ENCODE measurements at places on chromosomes 13 and 19. TPM values are rescaled to one million over a fixed set of nuclear protein-coding genes. Genes with fewer than 3 reads are reported as not detected.

ZNF570 gene
- total RNA-seq = 4.8 TPM

PRRG2 gene
- 7.6 TPM for total RNA-seq

MTMR6 gene
- 22.5 TPM for total RNA-seq

PSPN gene
- 1.9 TPM for total RNA-seq

FLT1 gene
- total RNA-seq = 30.3 TPM

HSH2D gene
- total RNA-seq = 8.5 TPM

ADAMTS10 gene
- total RNA-seq = 23.9 TPM

FPR3 gene
- total RNA-seq = 28.6 TPM

LAMP1 gene
- 374 TPM for total RNA-seq

NCAN gene
- not detected for total RNA-seq

ZNF468 gene
- 20.9 TPM for total RNA-seq

SACS gene
- total RNA-seq = 11.5 TPM

DNA sequence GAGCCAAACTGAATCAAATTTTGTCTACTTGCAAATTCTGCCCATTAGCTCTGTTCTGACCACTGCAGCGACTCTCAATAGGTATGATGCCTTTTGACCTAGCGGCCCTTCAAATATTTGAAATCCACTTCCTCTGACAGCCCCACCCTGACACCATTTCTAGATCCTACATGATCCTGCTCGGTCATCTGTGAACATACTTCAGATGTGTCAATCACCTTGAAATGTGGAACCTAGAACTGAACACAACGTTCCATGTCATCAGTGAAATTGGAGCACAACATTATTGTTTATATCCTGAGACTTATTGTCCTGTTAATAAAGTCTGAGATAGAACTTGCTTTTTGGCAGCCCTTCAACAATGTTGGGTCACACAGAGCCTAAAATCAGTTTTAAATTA lies 98.2 kb downstream of the UBL3 start:
- DNase-seq = no peak
- H3K4me1 ChIP-seq = no peaks in the 10 kb centered on the region
- H3K27ac ChIP-seq = no peak overlapping the region
- no peaks in the 10 kb centered on the region for H3K36me3 ChIP-seq

GRCh38 chr13:111385183-111385857 lies 64.9 kb downstream of the TEX29 start:
- H3K36me3 ChIP-seq = no peaks in the 10 kb centered on the region
- H3K27me3 ChIP-seq = no peaks in the 10 kb centered on the region
- H3K4me3 ChIP-seq = no peak overlapping the region

- no peaks in the 10 kb centered on the region for H3K36me3 ChIP-seq
- no peaks in the 10 kb centered on the region for H3K4me1 ChIP-seq
- H3K27ac ChIP-seq = no peak overlapping the region
- no peaks in the 10 kb centered on the region for H3K27me3 ChIP-seq
These were observed 245.6 kb downstream of the KLF5 start for GRCh38 chr13:73304442-73304841.

DNA sequence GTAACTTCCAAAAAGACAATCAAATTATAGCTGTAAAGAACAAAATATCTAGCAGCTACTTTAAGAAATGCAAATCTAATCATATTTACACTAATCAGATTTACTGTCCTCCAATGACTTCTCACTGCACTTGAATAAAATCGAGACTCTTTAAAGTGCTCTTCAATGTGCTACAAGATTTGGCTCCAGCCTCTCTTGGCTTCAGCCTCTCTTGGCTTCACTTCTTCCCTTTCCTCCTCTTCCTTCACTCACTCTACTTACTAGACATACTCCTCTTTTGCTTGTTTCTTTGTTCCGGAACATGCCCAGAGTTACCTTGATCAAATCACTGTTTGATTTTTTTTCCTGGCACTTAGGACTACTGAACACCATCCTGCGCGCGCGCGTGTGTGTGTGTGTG lies 495.4 kb downstream of the LMO7 start:
- DNase-seq = no peak
- no peaks in the 10 kb centered on the region for H3K36me3 ChIP-seq
- H3K4me1 ChIP-seq = no peaks in the 10 kb centered on the region
- H3K27ac ChIP-seq = no peak overlapping the region
- no peaks in the 10 kb centered on the region for H3K27me3 ChIP-seq

DNA sequence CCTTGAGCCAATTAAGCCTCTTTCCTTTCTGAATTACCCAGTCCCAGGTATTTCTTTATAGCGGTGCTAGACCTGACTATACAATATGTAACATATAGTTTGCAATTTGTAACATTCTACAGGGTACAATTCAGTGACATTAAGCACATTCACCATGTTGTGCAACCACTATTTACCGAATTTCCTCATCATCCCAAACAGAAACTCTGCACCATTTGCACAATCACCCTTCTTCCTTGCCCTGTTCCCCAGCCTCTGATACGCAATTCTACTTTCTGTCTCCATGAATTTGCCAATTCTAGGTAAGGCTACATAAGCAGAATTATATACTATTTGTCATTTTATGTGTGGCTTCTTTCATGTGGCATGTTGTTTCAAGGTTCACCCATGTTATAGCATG lies 13.7 kb upstream of the SIGLEC10 start:
- H3K36me3 ChIP-seq = no peaks in the 10 kb centered on the region
- no peak overlapping the region for H3K4me3 ChIP-seq
- no peaks in the 10 kb centered on the region for H3K4me1 ChIP-seq
- H3K27me3 ChIP-seq = peaks cover 18% of the 10 kb centered on the region
- peak overlapping the region; percentile 88 for H3K27ac ChIP-seq
- DNase-seq = no peak

DNA sequence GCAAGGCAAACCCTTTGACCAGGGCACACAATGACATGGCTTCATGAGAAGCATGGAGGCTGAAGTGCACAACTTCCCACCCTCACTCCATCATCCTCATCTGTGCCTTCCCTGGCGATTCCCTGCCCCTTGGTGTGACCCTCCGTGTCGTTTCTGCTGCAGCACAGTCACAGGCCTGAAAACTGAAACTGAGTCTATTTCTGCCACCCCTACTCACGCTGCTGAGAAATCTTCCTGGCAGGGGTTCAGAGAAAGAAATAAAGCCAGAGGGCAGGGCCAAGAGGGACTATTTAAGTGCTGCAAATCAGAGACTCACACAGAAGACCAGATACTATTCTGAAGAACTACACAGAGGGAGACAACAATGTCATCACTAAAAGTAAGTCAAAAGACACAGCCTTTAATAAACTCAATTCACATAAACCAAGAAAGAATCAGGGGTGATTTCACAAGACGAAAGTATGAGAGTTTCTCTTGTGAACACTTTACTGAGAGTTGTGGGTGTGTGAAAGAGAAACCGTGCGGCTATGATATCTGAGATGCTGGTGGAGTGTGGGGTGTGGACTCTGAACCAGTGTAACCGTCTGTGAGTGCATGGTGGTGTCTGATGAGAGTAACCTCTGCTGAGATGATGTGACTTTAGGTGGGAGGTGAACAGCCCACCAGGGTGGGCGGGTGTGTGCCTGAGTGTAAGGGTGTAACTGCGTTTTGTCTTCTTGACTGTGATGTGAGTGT lies 23.5 kb downstream of the LGALS16 start:
- H3K4me1 ChIP-seq = no peaks in the 10 kb centered on the region
- peak overlapping the region; percentile 65 for H3K27ac ChIP-seq
- DNase-seq = no peak
- no peaks in the 10 kb centered on the region for H3K27me3 ChIP-seq
- no peaks in the 10 kb centered on the region for H3K36me3 ChIP-seq

- no peaks in the 10 kb centered on the region for H3K27me3 ChIP-seq
- no peak for DNase-seq
- peaks cover 9% of the 10 kb centered on the region for H3K4me1 ChIP-seq
- peaks cover 28% of the 10 kb centered on the region for H3K36me3 ChIP-seq
These were observed at the start of gene MAP4K1 for GRCh38 chr19:38617764-38618589. TSS of gene MAP4K1 (minus strand) at chr19:38617953. CDS start at chr19:38617895, 58 bp downstream.

DNA sequence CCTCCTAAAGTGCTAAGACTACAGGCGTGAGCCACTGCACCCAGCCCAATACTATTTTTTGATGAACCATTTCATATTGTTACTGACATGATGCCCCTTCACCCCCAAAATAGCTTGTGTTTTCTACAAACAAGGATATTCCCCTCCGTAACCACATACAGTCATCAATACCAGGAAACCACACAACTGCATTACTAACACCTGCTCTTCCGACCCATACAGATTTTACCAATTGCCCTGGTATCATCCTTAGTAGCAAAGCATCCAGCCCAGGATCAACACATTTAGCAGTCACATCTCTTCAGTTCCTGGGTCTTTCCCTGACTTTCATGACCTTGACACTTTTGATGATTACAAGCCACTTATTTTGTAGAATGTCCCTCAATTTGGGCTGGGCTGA lies 33.6 kb downstream of the KCTD15 start:
- no peak overlapping the region for H3K27ac ChIP-seq
- H3K4me1 ChIP-seq = no peaks in the 10 kb centered on the region
- no peak for DNase-seq
- H3K36me3 ChIP-seq = no peaks in the 10 kb centered on the region
- H3K4me3 ChIP-seq = no peak overlapping the region

GRCh38 chr13:25489238-25489637 lies 117.5 kb downstream of the ATP8A2 start:
- H3K27ac ChIP-seq = no peak overlapping the region
- no peak for DNase-seq
- H3K36me3 ChIP-seq = no peaks in the 10 kb centered on the region
- no peaks in the 10 kb centered on the region for H3K4me1 ChIP-seq
- H3K4me3 ChIP-seq = no peak overlapping the region

- no peaks in the 10 kb centered on the region for H3K36me3 ChIP-seq
- H3K4me1 ChIP-seq = no peaks in the 10 kb centered on the region
- no peak overlapping the region for H3K4me3 ChIP-seq
- no peak for DNase-seq
- H3K27ac ChIP-seq = no peak overlapping the region
These were observed 9.3 kb downstream of the SLC7A10 start for GRCh38 chr19:33216198-33216830.

DNA sequence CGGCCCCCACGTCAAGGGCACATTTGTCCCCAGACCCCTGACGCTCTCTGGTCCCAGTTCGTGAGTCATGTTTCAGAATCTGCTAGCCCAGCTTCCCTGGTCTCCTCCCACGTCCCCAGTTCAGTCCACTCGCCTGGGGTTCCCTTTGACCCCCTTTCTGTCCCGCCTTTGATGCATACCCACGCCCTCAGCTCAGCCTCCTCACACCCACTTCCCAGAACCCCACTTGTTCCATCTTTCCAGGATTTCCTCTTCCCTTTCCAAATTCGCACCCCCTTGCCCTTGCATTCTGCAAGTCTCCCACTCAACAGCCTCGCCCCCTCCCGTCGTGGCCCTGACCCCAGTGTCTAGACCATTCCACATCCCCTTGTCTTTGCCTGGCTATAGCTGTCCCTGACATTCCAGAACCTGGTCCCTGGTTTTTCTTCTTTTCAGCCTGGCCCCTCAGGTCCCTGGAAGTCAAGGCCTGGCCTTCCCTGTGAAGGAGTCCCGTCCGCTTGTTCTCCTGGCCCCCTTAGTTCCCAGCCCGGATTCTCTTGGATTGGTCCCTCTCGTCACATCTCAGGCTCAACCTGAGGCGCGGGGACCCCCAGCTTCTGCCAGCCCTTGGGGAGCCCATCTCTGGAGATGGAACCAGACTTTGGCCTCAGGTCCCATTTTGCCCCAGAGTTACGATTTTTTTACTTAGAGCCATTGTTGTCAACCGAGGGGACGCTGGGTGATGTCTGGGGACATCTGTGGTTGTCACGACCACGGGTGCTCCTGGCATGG lies 1.3 kb downstream of the NCLN start:
- DNase-seq = peak; percentile 59
- H3K27ac ChIP-seq = peak overlapping the region; percentile 87
- H3K4me3 ChIP-seq = peak overlapping the region; percentile 99
- H3K27me3 ChIP-seq = no peaks in the 10 kb centered on the region
- H3K36me3 ChIP-seq = peaks cover 18% of the 10 kb centered on the region

GRCh38 chr13:97933776-97934175 lies 19.7 kb upstream of the IPO5 start:
- no peak overlapping the region for H3K4me3 ChIP-seq
- H3K27me3 ChIP-seq = no peaks in the 10 kb centered on the region
- no peaks in the 10 kb centered on the region for H3K4me1 ChIP-seq
- H3K27ac ChIP-seq = no peak overlapping the region

DNA sequence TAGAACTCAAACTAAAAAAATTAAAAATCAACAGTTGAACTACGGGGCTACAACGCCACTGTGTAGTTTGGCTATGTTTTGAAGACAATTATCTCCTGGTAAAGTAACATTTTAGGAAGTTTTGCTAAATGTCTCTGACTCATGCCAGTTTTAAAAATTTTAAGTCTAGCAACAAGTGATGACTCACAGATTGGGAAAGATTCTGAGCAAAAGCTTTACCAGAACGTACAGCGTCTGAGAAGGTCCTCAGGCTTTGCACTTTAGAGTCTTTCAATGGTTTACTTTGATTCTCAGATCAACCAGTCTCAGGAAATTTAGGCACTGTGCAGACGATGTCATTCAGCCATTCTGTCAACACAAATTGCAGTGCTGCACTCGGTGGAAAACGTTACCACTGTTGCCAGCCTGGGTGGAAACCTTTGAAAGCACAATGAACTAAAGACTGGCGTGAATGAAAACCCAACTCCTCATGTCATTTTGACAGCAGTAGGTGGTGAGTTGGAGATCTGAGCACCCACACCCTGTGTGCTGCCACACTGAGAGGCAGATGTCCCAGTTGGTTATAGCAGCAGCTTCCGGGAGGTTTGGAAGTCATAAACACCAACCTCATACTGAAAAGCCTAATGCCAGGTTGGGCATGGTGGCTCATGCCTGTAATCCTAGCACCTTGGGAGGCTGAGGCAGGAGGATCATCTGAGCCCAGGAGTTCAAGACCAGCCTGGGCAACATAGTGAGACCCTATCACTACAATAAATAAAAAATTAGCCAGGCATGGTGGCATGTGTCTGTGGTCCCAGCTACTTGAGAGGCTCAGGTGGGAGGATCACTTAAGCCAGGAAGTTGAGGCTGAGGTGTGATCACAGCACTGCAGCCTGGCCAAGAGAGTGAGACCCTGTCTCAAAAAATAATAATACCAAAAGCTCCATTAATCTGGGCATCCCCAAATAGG lies 6.3 kb upstream of the WTIP start:
- DNase-seq = no peak
- H3K27me3 ChIP-seq = peaks cover 13% of the 10 kb centered on the region
- H3K4me3 ChIP-seq = no peak overlapping the region
- peak overlapping the region; percentile 57 for H3K27ac ChIP-seq

GRCh38 chr13:27257648-27258253 lies 6.4 kb downstream of the RPL21 start:
- H3K27me3 ChIP-seq = no peaks in the 10 kb centered on the region
- H3K4me1 ChIP-seq = peaks cover 10% of the 10 kb centered on the region
- DNase-seq = no peak
- H3K36me3 ChIP-seq = peaks cover 62% of the 10 kb centered on the region
- H3K27ac ChIP-seq = no peak overlapping the region

- H3K27ac ChIP-seq = no peak overlapping the region
- no peaks in the 10 kb centered on the region for H3K36me3 ChIP-seq
- no peaks in the 10 kb centered on the region for H3K4me1 ChIP-seq
- no peaks in the 10 kb centered on the region for H3K27me3 ChIP-seq
- no peak for DNase-seq
- no peak overlapping the region for H3K4me3 ChIP-seq
These were observed 12.0 kb downstream of the KASH5 start for GRCh38 chr19:49400029-49400428.

GRCh38 chr13:101289764-101290163 lies 126.5 kb downstream of the NALCN start:
- H3K4me1 ChIP-seq = no peaks in the 10 kb centered on the region
- no peak overlapping the region for H3K27ac ChIP-seq
- no peak overlapping the region for H3K4me3 ChIP-seq
- no peaks in the 10 kb centered on the region for H3K36me3 ChIP-seq
- peak; percentile 24 for DNase-seq

Data from left lung (tissue), 14 donors.